Renal cortex interstitium (tissue), 15 donors: ENCODE measurements at places on chromosomes 2 and 18.

GRCh38 chr18:8630546-8630945, 21.3 kb downstream of the RAB12 start:
- DNase-seq: no peak

GRCh38 chr2:85663594-85664565, 4.1 kb downstream of the SFTPB start:
- DNase-seq: no peak

GRCh38 chr2:162069267-162069903, 4.6 kb downstream of the DPP4 start:
- DNase-seq: no peak

DNA sequence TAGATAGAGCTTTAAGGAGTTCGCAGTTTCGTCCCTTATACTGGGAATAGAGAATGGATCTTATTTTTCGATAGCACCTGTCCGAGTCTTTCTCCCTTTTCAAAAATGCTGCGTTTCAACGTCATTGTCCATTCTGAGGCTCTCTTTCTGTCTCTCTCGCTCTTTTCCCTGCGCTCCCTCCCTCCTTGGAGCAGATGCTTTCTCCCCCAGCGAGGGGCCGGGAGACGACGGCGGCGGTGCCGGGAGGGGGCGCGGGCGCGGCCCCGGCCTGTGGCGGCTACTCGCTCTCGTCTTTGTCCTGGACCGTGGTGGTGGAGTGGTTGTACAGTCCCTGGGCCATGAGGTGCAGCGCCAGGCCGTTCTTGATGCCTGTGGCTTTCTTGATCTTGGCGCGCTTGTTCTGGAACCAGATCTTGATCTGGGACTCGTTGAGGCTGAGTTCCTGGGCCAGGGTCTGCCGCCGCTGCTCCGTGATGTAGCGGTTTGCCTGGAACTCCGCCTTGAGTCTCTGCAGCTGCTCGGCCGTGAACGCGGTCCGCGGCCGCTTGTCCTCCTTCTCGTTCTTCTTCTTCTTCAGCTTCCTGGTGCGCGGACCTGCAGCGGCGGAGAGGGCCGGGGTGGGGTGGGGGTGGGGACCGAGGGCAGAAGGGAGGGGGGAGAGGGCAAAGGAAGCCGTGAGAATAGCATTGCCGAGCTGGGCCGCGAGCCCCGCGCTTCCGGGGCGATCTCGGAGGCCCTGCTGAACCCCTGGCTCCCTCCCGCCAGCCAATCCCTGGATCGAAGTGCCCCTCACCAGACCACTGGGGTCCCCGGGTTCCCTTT, 4.6 kb downstream of the EN1 start:
- no peak for DNase-seq

- DNase-seq: no peak
Measured at GRCh38 chr2:209102319-209102718, 321.5 kb upstream of the MAP2 start.

- DNase-seq: peak; percentile 34
Measured at GRCh38 chr18:8036551-8036950, 469.4 kb downstream of the PTPRM start.
